T-helper 9 cell (primary cell): ENCODE measurements at places on chromosomes 12 and 14.

- no peak for DNase-seq
These were observed 75.6 kb upstream of the RASSF3 start for GRCh38 chr12:64534672-64535199.

DNA sequence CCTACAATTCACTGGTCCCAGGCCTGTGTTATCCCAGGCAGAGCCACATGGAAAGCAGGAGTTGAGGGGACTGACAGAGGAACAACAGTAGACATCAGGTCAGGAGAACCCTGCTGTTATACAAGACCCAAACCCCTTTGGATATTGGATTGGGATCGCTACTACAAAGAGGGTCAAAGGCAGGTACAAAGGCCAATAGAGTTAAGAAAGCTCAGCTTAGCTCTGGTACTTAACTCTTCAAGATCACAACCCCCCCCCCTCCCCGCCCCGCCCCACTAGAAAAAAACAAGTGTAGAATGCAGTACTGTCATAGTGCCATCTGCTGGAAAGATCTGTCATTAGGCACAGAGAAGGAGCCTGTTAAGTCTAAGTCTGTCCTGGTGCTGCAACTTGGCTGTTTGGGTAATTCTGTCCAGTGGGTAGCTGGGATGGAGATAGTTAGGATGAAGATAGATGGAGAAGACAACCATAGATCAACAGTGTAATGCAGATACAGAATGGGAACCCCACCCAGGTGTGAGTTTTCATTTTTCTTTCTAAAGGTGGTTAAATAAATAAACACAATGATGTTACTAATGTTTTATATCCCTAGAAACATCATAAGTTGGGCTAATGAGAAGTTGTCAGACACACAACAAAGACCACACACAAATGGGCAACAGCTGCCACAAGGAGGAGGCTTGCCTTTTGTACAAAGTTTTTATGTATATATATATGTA, 17.2 kb downstream of the REM2 start:
- peak; percentile 22 for DNase-seq

- DNase-seq, result no peak
These were observed 266.2 kb downstream of the KTN1 start for GRCh38 chr14:55845963-55846825.

- DNase-seq, result peak; percentile 5
These were observed 46.8 kb downstream of the TMEM117 start for GRCh38 chr12:43882578-43883178.

GRCh38 chr14:67396381-67396970, 15.5 kb downstream of the PLEK2 start:
- DNase-seq, result no peak

GRCh38 chr12:1907652-1908611, 10.5 kb downstream of the CACNA2D4 start:
- no peak for DNase-seq

- DNase-seq, result no peak
These were observed 7.6 kb upstream of the VASH1 start for GRCh38 chr14:76753541-76754198.

DNA sequence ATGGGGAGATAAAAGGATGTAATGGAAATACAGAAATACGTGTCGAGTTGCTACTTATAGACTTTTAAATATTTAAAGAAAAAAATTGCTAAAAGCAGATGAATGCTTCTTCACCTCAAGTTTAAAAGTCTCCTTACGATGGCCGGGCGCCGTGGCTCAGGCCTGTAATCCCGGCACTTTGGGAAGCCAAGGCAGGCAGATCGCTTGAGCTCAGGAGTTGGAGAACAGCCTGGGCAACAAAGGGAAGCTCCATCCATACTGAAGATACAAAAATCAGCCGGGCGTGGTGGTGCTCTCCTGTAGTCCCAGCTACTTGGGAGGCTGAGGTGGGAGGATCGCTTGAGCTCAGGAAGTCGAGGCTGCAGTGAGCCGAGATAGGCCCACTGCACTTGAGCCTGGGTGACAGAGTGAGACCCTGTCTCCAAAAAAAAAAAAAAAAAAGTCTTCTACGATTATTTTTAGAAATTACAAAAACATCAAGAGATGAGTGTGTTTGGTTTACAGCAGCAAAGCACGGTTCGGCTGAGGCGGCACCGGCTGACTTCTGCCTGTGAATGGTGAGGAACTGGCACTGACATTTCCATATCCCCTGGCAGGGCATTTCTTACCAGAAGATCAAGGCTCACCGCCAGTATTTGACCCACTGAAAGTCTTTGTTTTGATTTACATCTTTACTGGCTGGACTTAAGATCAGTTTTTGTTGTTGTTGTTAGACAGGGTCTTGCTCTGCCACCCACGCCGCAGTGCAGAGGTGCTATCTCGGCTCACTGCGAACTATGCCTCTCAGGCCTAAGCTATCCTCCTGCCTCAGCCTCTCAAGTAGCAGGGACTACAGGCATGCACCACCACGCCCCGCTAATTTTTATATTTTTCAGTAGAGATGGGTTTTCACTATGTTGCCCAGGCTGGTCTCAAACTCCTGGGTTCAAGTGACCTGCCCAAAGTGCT, 3.9 kb upstream of the MTA1 start:
- DNase-seq, result no peak

GRCh38 chr14:25537846-25538455, 488.0 kb upstream of the STXBP6 start:
- no peak for DNase-seq

DNA sequence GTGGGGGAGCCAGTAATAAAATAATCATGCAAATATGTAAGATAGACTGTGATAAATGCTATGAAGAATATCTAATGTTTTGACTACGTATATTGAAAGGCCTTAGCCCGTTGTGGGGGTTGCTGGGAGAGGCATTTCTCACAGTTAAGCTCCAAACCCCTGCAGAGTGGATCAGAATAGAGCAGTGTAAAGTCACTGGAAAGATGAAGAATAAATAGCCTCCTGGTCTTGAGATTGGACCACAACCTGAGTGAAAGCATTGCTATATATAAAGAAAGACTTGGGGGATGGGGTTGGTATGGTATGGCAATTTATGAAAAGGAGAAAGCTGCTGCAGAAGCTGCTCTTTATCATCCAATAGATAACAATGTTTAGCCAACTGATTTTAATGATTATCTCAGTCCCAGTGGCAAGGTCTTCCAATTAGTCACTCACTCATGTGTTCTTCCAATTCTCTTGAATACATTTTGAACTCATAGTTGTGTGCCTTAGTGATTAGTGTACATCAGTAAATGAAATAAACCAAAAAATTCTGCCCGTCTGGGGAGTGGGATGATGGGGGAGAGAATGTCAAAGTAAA, 10.2 kb downstream of the PLEKHA5 start:
- DNase-seq, result no peak

- no peak for DNase-seq
These were observed 1.2 kb upstream of the NOP2 start for GRCh38 chr12:6569312-6569711.

DNA sequence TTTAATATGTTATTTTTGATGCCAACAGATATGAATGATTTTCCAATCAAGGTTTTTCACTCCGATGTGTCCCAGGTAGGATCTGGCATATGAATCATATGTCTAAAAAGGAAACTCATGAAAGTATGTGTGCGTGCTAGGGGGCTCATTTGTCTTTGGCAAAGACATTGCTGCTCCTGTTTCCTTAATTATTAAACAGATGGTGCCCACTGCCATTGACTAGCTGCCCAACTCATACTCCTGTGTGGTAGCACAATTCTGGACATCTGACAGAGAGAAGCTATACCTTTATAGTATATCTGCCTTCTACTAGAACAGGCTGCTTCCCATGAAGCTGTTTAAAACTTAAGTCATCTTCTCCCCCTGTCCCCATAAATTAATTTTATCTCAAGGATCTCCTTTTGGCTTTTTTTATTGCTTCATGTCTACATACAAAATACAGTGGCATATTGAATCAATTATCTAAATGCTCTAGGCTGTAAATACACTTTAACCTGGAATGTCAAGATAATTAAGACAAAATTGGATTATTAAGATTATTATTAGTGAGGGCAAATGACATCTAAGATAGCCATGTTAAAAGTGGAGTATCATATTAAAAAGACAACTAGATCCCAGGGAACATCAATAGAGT, 1.4 kb upstream of the PDE3A start:
- no peak for DNase-seq

GRCh38 chr12:102050660-102051430, 10.9 kb downstream of the WASHC3 start:
- DNase-seq, result no peak

DNA sequence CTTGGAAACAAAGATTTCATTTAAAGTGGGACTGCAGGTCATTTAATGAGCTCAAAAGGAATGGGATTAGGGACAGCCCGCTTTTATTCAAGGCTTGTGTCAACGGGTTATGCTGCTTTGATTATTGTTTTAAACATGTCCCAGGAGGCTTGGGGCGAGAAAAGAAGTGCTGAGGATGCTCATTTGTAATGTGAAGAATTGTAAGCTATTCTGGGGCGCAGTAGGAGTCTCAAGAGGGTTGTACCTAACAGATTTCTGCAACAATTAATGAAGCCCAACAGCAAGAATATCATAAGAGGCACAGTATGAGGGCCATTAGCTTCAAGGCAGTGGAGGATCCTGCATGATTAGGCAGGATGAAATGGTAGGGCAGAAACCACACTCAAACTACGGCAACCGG, 122.5 kb downstream of the KTN1 start:
- no peak for DNase-seq

DNA sequence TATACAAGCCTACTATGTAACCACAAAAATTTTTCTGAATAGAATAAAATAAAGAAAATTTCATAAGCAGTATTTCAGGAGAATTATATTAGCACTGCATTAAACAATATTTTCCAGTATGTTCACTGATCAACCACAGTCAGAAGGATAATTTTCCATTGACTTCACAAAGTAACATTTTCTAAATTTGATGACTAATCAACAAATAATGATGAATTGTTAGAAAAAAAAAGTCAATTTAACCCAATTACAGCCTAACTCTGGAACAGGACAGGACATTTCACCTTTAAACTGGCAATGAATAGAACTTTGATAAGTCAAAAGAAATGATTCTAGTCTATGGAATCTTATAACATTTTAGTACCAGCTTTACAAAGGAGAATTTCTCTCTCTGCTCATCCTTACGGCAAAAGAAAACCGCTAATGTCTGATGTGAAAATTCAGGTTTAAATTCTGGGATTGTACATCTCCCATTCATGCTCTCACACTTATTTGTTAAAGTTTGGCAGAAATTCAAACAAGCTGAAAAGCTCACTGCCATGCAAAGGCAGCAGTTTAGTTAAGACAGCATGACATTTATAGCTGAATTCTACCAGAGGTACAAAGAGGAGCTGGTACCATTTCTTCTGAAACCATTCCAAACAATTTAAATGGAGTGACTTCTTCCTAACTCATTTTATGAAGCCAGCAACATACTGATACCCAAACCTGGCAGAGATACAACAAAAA, 84.5 kb downstream of the MDGA2 start:
- DNase-seq, result no peak

GRCh38 chr14:67505254-67505653, 16.7 kb upstream of the TMEM229B start:
- DNase-seq, result no peak

DNA sequence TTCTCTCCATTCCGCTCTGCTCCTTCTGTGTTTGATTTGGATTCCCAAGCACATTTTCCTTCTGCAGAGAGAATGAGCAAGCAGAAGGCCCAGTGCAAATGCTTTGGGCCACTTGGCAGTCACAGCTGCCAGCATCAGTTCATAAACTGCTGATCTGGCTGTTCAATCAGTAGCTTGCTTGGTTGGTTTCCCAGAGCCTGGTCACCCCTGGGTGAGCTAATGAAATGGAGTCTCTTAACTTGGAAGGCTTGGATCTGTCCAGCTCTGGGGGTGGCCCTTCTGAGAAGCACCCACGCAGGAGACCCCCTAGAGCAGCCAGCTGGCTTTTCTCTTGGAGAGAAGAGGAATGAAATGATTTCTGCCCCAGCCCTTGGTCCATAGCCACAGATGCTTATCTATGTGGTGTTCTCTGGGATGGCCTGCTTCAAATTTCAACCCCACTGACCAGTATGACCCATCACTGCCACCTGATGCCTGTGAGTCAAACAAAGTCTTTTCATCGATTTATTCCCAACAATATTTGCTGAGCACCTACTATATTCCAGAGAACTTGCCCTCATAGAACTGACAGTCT, 30.3 kb downstream of the FAIM2 start:
- no peak for DNase-seq

GRCh38 chr14:95562892-95563685, 28.2 kb downstream of the GLRX5 start:
- no peak for DNase-seq

DNA sequence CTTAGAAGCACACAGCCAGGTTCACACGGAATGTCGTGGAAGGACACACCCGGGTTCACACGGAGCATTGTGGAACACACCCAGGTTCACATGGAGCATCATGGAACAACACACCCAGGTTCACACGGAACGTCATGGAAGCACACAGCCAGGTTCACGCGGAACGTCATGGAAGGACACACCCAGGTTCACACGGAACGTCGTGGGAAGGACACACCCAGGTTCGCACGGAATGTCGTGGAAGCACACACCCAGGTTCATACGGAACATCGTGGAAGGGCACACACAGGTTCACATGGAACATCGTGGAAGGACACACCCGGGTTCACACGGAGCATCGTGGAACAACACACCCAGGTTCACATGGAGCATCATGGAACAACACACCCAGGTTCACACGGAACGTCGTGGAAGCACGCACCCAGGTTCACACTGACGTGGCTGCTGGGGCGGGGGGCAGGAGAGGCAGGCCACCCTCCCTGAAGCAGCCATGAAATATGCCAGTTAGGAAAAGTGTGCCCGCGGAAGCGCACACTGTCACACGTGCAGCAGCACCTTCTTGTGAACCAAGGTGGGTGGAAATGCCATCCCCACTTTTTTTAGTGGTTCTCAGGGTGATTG, 86.4 kb downstream of the EP400 start:
- DNase-seq, result no peak

DNA sequence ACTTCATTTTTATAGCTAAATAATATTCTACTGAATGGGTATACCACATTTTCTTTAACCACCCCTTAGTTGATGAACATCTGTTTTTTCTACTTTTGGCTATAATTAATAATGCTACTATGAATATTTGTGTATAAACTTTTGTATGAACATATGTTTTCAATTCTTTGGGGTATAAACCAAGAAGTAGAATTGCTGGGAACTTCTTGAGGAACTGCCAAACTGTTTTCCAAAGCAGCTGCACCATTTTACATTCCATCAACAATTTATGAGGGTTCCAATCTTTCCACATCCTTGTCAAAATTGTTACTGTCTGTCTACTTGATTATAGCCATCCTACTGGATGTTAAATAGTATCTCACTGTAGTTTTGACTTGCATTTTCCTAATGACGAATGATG, 221.8 kb downstream of the PRKD1 start:
- DNase-seq, result no peak

GRCh38 chr14:74483321-74483720, 9.8 kb downstream of the NPC2 start:
- DNase-seq, result no peak

DNA sequence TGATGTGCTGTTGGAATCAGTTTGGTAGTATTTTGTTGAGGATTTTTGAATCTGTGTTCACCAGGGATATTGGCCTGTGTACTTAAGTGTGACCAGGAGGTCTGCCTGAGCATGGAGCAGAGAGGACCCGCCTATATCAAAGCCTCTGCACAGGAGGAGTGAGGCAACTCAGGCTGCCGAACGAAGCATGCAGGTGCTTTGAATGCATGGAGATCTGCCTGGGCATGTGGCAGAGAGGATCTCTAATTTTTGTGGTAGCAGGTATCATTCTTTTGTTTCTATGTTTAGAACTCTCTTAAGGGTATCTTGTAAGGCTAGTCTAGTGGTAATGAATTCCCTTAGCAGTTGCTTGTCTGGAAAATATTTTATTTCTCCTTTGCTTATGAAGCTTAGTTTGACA, 26.9 kb downstream of the RAB3IP start:
- DNase-seq, result no peak
